ENCODE measurements at places on chromosomes 1 and 21. TPM values are rescaled to one million over a fixed set of nuclear protein-coding genes. Genes with fewer than 3 reads are reported as not detected.

The HCN3 gene
- 2.3 TPM for total RNA-seq

DNA sequence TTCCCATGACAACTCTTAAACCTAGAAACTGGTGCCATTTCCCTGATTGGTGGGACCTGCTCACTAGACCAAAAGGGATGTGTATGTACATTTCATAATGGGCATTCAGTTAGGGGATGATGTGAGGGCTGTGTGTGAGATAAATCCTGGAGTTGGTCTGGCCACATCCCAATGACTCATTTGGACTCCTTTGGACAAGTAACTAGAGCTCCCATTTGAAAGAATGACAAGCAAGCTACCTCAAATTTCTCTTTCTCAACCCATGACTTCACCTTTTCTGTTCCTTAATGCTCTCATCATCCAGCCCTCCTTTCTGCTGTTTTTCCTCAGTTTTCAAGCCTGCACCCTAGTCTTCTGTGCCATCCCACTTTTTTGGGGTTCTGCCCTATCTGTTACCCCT, 27.9 kb downstream of the EBNA1BP2 start:
- DNase-seq, result no peak

The DHRS3 gene
- total RNA-seq, result 109 TPM

DNA sequence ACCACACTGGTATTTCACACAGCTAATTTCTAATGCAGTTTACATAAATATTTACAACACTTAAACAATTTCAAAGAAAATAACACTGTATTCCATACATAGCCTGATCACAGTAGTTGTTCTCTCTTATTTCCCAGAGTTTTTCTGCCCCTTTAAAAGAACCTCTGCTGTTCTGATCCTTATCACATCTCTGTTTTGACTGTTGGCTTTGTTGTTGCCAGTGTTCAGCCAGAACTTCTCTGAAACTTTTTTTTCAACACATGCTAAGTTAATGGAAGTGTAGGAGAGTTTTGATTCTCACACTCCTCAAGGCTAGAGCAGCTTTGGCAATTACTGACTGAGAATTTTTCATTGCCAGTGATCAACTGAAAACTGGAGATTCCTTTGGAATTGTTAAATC, 11.1 kb downstream of the SELE start:
- DNase-seq, result no peak

The SPRR5 gene
- not detected for total RNA-seq

DNA sequence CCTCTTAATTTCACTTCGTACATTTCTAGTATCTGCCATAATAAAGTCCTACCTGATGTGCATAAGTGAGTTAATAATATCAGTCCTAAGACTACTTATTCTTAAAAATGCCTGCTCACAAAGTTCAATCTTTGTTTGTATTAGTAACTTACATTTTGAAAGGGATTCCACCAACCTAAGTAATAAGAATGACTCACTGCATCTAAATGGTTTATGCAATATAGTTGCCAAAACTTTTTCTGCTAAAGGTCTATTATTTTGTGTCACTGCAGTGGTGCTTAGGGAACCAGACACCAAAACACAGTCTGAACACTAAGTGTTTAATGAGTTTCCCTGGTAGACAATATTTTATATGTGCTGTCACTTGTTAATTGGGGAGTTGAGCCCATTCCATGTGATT, 1.8 kb downstream of the ZNF669 start:
- DNase-seq, result no peak

Data from breast epithelium (tissue), 4 donors.